ENCODE measurements at places on chromosomes 5 and 9.

- no peak for DNase-seq
These were observed 275.1 kb downstream of the SLF1 start for GRCh38 chr5:94893412-94894135.

DNA sequence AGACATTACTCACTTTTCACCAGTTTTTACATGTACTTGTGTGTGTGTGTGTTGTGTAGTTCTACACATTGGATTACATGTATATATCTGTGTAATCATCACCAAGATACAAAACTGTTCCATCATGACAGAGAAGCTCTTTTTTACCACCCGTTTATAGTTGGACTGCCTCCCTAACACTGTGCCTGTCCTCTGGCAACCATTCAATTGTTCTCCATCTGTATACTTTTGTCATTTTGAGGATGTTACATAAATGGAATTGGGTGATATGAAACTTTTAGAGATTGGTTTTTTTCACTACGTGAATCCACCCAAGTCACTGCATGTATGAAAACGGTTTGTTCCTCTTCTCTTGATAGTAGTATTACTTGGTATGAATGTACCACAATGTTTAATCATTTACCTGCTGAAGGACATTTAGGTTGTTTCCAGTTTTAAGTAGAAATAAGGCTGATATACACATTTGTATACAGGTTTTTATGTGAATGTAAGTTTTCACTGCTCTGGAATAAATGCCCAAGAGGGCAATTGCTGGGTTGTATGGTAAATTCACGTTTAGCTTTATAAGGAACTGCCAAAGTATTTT lies 126.2 kb downstream of the MAPKAP1 start:
- DNase-seq: no peak

DNA sequence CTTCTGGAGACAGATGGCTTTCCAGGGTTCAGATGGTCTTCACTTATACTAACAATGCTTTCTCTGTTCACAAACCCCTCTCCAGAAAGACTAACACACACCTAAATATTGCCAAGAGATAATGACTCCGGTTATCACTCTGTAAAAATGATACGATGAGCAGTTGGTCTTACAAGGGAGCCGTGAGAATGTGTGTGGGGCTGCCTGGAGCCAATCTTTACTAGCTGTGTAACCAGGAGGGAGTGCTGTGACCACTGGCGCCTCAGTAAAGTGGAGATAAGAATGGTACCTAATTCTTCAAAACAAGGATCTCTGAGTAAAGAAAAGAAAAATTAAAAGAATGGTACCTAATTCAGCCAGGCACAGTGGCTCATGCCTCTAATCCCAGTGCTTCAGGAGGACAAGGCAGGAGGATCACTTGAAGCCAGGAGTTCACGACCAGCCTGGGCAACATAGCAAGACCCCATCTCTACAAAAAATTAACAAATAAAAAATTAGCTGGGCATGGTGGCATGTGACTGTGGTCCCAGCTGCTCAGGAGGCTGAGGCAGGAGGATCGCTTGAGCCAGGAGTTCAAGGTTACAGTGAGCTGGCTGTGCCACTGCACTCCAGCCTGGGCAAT lies 39.9 kb upstream of the IL17B start:
- DNase-seq: no peak

DNA sequence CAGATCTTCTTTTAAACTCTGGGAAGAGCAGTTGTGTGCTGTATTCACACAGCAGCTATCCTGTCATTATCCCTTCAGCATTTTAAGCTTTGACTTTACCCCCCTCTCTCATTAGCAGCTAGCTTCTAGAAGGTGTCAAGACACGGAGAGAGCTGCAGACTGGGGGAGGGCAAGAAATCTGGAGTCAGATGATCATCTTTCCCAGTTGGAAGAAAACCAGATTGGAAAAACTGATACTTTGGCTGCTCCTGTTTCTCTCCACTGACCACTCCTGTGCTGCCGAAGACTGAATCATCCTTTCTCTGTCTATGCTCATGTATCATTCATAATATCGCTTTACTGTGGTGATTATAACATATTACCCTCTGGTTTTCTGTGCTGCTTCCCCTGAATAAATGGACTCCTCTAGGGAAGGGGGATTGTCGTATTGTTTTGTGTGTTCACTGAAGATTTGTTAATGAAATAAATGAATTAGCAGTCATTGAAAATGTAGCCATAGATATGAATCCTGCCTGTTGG lies 75.1 kb downstream of the SH3GL2 start:
- DNase-seq: no peak

DNA sequence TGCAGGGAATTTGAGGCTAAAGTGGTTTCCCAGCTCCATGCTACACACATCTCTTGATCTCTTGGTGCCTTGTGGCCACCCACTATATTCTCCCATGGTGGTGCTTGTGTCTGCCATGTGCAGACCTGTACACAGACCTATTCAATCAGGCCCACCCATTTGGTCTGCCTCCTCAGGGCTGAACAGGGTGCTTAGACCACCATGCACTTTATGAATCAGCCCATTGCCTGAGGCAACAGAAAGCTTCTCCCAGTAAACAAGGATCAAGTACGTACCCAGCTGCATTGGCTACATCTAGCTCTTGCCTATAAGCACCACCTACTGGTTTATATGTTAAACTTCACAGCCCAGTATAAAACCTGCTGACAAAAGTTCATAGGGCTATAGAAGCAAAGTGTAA lies 664.3 kb upstream of the EDIL3 start:
- peak; percentile 50 for DNase-seq

DNA sequence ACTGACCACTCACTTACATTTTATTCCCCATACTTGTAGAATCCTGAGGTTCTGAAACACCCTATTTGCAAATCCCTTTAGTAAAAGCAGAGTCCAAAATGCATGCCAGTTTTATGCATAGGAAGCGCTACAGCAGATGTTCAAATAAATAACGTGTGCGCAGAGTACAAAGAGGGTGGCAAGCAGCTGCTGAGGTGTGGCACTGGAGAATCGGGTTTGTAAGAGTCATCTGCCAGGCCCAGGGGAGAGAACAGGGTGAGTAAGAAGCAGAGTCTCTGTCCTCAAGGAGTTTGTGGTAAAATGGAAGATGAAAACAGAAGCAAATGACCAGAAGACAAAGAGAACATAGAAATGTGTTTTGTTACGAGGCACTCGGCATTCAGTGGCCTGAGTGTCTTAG lies 288.8 kb downstream of the GLIS3 start:
- no peak for DNase-seq

GRCh38 chr9:115138151-115138550 lies 20.2 kb upstream of the TNC start:
- peak; percentile 32 for DNase-seq

DNA sequence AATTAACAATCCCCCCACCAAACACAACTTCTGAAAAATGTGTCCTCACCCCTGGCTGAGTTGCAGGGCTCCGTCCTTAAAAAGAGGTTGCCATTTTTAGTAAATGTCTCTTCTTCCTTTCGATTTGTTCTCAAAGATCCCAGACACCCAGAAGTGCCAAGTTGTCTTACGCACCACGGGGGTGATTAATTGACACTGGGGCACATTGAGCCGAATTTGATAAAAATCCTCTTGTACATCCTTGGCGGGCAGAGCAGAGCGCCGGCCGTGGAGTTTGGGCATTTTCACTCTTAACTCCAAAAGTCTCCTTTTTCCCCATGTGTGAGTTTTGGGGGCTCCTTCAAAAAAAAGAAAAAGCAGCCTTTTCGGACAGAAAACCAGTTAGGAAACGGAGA lies 4.5 kb downstream of the LMX1B start:
- DNase-seq: no peak

DNA sequence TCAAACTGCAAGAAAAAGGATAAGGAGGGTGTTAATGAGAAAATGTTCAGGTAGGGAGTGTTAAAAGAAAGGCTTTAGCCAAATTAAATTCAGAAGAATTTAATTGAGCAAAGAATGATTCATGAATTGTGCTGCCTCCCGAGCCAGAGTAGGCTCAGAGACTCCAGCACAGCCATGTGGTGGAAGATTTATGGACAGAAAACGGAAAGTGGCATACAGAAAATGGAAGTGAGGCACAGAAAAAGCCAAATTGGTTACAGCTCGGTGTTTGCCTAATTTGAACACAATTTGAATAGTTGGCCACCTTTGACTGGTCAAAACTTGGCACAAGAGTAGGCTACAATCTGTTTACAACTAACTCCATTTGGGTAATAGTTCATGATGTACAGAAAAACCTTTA lies 9.6 kb upstream of the SLC30A5 start:
- DNase-seq: peak; percentile 3

- peak; percentile 54 for DNase-seq
These were observed 77.5 kb downstream of the GNAQ start for GRCh38 chr9:77954013-77954665.

DNA sequence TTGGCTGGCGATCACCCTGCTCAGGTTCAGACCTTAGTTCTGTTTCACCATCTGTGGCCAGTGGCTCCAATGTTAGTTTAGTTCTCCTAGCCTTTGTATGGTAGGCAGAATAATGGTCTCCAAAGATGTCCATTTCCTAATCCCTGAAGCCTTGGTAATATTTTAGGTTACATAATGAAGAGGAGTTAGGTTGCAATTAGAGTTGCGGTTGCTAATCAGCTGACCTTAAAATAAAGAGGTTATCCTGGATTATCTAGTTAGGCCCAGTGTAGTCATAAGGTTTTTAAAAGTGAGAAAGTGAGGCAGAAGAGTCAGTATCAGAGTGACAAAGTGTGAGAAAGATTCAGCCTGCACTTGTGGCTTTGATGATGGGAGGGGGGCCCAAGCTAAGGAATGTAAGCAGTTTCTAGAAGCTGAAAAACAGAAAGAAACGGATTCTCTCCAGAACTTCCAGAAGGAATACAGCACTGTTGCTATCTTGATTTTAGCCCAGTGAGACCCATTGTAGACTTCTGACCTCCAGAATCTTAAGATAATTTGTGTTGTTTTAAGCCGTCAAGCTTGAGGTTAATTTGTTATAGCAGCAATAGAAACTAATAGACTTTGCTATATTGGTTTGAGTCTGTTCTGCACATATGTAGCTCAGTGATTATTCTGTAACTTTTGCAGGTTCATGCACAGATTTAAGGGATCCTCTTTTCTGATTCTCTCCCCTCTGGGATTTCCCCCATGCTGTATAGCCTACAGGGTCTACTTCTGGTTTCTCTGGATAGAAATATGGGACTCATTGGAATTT lies 21.6 kb downstream of the LNPEP start:
- no peak for DNase-seq

DNA sequence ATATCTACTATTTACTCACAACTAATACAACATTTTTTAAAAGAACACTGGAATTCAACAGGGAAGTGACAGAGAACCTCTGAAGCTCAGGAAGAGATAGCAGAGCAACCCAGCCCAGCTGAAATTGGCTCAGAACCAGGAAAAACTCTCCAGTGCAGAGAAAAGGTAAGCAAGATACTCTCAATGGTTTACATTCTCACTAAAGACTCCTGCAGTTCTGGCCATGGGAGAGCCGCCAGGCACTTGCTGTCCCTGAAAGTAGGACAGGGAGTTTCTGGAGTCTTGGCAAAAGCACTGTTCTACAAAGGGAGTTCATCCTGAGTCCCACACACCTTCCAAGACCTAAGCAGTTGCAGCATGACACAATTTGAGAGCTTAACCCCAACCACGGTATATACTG lies 330.8 kb downstream of the TRIM36 start:
- DNase-seq: no peak

DNA sequence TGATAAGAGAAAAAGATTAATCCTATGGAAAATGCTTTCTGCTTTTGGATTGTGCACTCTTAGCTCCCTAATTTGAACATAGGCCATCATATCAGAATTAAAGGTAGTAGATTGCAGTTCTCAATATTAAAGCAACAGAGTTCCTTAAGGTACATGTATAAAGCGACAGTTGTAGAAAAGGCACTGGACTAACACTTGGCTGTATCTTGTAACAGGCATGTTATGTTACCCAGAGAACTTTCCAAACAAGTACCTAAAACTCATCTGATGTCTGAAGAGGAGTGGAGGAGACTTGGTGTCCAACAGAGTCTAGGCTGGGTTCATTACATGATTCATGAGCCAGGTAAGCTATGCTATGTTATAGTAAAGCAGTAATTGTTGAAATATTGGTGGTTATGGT lies 3.3 kb upstream of the SECISBP2 start:
- DNase-seq: no peak

DNA sequence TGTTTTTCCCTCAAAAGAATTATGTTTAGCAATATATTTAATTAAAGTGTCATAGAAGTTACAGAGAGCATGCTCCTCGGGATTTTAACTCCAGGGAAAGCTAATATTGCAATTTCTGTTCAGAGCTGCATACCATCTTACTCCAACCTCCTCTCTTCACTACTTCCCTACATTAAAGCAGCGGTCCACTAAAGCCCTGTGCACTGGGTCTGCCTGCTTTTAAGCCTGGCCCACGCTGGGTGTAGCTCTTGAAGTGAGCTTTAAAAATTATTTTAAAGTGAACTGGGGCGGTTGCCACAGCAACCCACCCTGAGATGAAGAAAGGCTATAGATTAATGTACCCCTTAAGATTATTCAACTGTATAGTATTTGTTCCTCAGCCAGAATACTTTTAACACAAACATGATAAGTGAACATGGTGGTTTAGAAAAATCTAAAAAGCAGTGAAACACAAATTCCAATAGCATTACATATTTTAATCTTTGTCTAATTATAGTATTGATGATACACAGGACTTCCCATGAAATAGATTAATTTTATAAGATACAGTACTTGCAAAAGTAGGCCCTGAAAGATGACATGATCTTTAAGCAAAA lies 3.9 kb upstream of the MEF2C start:
- peak; percentile 37 for DNase-seq

- DNase-seq: no peak
These were observed 9.7 kb downstream of the SPINK1 start for GRCh38 chr5:147821766-147822165.

GRCh38 chr5:158514986-158515359 lies 584.7 kb downstream of the EBF1 start:
- no peak for DNase-seq

DNA sequence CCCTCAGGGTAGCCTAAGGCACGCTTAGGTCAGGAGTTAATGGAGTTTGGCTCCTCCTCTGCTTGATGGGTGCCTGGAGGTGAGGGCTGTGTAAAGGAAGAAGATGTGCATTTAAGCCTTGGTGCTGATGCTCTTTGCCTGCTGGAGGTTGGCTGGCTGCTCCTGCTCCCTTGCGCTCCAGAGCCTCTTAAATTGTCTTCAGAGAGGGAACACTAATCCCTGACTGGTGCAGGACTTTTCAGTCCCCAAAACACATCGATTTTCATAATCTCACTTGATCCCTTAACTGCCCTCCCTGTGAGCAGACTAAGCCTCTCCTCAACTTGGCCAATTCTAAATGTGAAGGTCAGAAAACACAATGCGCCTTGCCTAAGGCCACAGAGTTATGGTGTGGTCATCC lies 16.2 kb upstream of the TCOF1 start:
- no peak for DNase-seq

- DNase-seq: peak; percentile 92
These were observed 95.3 kb downstream of the IRX2 start for GRCh38 chr5:2656206-2656605.

All from fibroblast of skin of right quadriceps (primary cell).